Lung (tissue), 17 donors: ENCODE measurements at places on chromosomes 2 and 18. TPM values are rescaled to one million over a fixed set of nuclear protein-coding genes. Genes with fewer than 3 reads are reported as not detected.

GRCh38 chr18:58606236-58606635 lies 22.7 kb downstream of the ALPK2 start:
- DNase-seq: no peak
- H3K27ac ChIP-seq: no peak overlapping the region
- H3K4me3 ChIP-seq: no peak overlapping the region
- H3K36me3 ChIP-seq: peaks cover 5% of the 10 kb centered on the region
- H3K4me1 ChIP-seq: peaks cover 3% of the 10 kb centered on the region

DNA sequence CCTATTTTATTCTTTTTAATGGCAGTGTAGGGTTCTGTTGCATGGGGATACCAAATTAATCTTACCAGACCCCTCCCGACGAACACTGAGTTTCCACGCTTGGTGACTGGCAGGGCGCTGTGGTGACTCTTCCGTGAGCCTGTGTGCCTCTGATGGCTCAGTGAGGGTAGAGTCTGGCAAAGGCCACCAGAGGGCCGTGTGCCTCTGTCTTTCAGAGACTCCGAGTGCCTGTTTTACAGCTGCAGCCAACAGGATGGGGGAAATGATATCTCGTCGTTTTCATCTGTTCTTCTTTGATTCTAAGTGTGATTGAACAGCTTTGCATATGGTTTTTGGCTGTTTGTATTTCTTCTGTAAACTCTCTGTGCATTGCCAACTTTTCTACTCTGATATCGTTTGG lies 99.8 kb downstream of the ZNF236 start:
- H3K27ac ChIP-seq: no peak overlapping the region
- peak; percentile 93 for DNase-seq
- H3K36me3 ChIP-seq: peaks cover 21% of the 10 kb centered on the region
- no peaks in the 10 kb centered on the region for H3K4me1 ChIP-seq

DNA sequence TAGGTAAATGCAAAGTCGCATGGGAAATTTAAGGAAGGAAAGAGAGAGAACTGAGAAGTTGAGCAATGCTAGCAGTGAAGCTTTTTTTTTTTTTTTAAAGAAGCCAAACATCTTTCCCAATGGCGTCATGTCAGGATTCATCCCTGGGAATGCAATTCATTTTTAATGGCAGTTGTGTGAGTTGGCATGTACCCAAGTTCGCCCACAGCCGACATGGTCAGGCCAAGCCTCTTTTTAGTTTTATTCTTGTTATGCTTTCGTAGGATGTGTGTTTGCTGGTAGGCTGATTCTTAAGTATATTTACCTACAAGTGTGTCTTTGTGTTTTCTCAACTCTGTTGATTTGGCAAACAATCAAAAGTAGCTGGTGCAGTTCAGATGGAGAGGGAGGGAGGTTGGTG lies 127.6 kb upstream of the ITGA6 start:
- H3K4me3 ChIP-seq: no peak overlapping the region
- DNase-seq: peak; percentile 28
- H3K27me3 ChIP-seq: no peaks in the 10 kb centered on the region
- H3K36me3 ChIP-seq: no peaks in the 10 kb centered on the region
- H3K27ac ChIP-seq: no peak overlapping the region

DNA sequence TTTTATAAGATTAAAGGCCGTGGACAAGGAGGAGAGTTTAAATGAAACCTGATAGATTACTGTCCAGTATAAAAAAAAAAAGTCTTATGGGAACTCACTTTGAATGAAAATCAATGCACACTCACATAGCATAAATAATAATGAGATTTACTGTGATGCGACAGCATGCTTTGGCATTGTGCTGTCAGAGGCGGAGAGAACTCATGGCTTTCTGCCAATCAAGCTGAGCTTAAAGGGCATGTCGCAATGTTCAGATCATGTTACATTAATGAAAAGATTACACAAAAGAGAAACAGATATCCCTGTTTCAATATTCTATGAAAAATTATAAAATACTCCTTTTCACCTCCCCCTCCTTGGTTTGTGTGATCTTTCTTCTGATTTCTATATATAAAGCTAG lies 310.8 kb downstream of the ERBB4 start:
- peak; percentile 73 for DNase-seq
- H3K4me1 ChIP-seq: no peaks in the 10 kb centered on the region
- H3K36me3 ChIP-seq: no peaks in the 10 kb centered on the region
- no peak overlapping the region for H3K27ac ChIP-seq
- no peak overlapping the region for H3K4me3 ChIP-seq
- peaks cover 4% of the 10 kb centered on the region for H3K27me3 ChIP-seq

DNA sequence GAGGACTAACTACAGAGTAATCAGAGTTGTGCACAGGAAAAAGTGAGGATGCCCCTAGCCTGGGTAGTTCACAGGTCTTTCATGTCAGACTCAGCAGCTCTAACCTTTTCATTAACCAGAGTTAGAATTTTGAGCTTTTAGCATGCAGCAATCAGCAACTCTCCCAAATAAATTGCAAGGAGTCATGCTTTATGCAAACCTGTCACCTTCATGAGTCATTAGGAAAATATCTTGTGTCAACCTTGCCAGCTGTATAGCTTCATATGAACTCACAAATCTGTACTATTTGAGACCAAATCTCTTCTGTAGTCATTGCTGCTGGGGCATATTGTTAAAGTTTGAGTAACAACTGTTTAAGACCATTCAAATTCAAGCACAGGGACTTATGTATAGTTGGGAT lies 382.3 kb upstream of the NT5C1B start:
- DNase-seq: no peak
- no peak overlapping the region for H3K27ac ChIP-seq
- H3K4me1 ChIP-seq: peaks cover 27% of the 10 kb centered on the region
- no peaks in the 10 kb centered on the region for H3K27me3 ChIP-seq
- no peaks in the 10 kb centered on the region for H3K36me3 ChIP-seq

GRCh38 chr2:62281663-62282062 lies 85.7 kb downstream of the B3GNT2 start:
- peak; percentile 33 for DNase-seq
- no peaks in the 10 kb centered on the region for H3K27me3 ChIP-seq
- no peak overlapping the region for H3K27ac ChIP-seq
- H3K36me3 ChIP-seq: no peaks in the 10 kb centered on the region
- no peaks in the 10 kb centered on the region for H3K4me1 ChIP-seq

DNA sequence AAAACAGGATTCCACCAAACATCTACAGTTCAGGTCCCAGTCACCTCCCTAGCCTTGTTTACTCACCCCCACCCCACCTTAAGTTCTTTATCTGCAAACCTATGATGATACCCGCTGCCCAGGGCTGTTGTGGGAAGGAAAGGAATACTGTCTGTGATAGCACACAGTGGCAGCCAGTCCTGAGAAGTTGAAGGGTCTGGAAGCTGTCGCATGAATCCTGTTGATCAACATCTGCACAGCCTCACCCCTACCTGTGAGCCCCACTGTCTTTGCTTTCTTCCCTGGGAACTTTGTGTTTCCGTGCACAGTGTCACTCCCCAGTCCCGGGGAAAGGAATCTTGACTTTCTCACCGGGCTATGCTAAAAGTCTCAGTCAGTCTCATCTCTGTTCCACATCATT lies 160.7 kb upstream of the EPAS1 start:
- DNase-seq: no peak
- no peaks in the 10 kb centered on the region for H3K36me3 ChIP-seq
- H3K27ac ChIP-seq: peak overlapping the region; percentile 89
- H3K27me3 ChIP-seq: no peaks in the 10 kb centered on the region

DNA sequence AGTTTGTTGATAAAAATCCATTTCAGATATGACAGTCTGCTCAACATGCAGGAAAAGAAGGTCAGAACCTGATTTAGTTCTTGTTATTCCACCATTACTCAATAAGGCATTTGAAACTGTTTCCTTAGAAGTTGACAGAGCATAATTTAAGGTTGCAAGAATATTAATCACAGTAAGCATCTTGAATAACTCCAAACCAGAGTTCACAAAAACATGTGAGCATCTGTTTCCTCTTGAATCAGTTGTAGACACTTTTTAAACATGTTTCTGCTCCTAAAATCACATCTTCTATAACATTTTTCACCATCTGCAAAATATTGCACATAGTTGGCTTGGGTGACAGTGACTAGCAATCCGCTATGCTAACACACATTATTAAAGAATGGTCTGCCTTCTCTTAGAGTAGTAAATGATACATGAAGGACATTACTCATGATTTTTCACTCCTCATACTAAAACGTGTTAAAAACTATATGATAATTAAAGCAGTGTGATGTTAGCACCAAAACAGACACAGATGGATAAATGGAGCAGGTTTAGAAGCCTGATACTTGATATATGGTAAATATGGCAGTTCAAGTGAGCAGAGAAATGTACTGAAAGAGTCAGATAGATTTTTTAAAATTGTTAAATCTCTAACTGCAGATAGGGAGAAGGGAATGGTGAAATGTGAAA lies 30.3 kb downstream of the AKAIN1 start:
- H3K4me1 ChIP-seq: no peaks in the 10 kb centered on the region
- H3K27ac ChIP-seq: no peak overlapping the region

- DNase-seq: no peak
- no peaks in the 10 kb centered on the region for H3K36me3 ChIP-seq
- H3K27me3 ChIP-seq: no peaks in the 10 kb centered on the region
- H3K4me1 ChIP-seq: no peaks in the 10 kb centered on the region
- no peak overlapping the region for H3K4me3 ChIP-seq
Observed at GRCh38 chr2:857937-858336, 92.7 kb upstream of the SNTG2 start.

GRCh38 chr2:218826791-218827190 lies 4.8 kb downstream of the PRKAG3 start:
- H3K36me3 ChIP-seq: no peaks in the 10 kb centered on the region
- DNase-seq: no peak
- H3K27ac ChIP-seq: no peak overlapping the region
- peaks cover 2% of the 10 kb centered on the region for H3K27me3 ChIP-seq
- no peaks in the 10 kb centered on the region for H3K4me1 ChIP-seq

- no peak overlapping the region for H3K4me3 ChIP-seq
- no peaks in the 10 kb centered on the region for H3K4me1 ChIP-seq
- DNase-seq: peak; percentile 59
- H3K36me3 ChIP-seq: peaks cover 21% of the 10 kb centered on the region
- H3K27ac ChIP-seq: no peak overlapping the region
Observed at GRCh38 chr2:239106314-239106908, 258.5 kb downstream of the TWIST2 start.

GRCh38 chr2:59033661-59034060 lies 792.5 kb upstream of the FANCL start:
- H3K27me3 ChIP-seq: no peaks in the 10 kb centered on the region
- no peak overlapping the region for H3K4me3 ChIP-seq
- H3K4me1 ChIP-seq: no peaks in the 10 kb centered on the region
- no peak for DNase-seq

DNA sequence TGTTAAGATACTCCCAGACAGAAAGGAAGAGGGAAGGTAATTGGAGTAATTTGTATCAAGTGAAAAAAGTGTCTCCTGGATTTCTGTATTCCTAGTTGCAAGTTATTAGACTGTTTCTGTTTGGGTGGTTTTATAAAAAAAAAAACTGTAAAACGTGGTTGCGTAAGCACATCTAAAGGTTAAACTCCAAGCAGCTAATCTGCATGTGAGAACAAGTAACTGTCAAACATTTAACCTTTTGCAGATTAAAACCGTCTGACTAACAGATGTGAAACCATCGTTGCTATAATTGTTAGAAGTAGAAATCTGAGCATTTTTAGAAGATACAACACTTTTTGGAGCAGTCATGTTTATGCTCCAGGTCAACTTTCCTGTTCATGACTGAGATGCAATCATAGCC lies 72.3 kb downstream of the AFF3 start:
- no peaks in the 10 kb centered on the region for H3K27me3 ChIP-seq
- H3K27ac ChIP-seq: peak overlapping the region; percentile 5
- peaks cover 24% of the 10 kb centered on the region for H3K4me1 ChIP-seq
- H3K36me3 ChIP-seq: peaks cover 4% of the 10 kb centered on the region

GRCh38 chr18:63322908-63323634 lies 3.5 kb upstream of the BCL2 start:
- no peaks in the 10 kb centered on the region for H3K36me3 ChIP-seq
- H3K4me1 ChIP-seq: peaks cover 4% of the 10 kb centered on the region
- no peak overlapping the region for H3K27ac ChIP-seq
- no peak overlapping the region for H3K4me3 ChIP-seq
- H3K27me3 ChIP-seq: no peaks in the 10 kb centered on the region

DNA sequence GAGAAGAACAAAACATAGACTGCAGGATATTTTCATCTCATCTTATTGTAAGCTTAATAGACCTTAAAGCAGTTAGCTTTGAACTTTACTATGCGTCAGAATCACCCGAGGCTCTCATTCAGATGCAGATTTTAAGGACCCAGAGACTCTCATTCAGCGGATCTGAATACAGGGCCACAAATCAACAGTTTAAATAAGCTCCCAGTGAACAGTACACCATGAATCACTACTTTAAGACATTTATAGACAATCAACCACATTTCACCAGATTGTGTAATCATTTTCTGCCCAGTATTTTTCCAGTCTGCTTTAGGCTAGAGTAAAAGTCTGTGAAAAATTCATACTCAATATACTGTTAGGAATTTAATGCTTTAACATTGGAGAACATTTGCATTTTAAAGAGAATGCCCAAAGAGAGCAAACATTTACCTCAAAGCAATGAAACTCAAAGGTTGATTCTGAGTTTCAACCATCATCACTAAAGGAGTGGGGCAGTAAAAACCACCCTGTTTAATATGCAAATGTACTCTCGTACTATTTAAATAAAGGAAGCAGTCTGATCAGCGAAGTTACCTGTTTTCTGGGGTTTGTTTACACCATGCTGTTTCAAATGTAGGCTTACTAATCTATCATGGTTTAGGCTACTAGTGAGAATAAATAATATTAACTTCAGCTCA lies 11.0 kb upstream of the ALPK2 start:
- no peak overlapping the region for H3K4me3 ChIP-seq
- H3K36me3 ChIP-seq: no peaks in the 10 kb centered on the region
- DNase-seq: no peak
- no peak overlapping the region for H3K27ac ChIP-seq
- no peaks in the 10 kb centered on the region for H3K27me3 ChIP-seq
- H3K4me1 ChIP-seq: no peaks in the 10 kb centered on the region

DNA sequence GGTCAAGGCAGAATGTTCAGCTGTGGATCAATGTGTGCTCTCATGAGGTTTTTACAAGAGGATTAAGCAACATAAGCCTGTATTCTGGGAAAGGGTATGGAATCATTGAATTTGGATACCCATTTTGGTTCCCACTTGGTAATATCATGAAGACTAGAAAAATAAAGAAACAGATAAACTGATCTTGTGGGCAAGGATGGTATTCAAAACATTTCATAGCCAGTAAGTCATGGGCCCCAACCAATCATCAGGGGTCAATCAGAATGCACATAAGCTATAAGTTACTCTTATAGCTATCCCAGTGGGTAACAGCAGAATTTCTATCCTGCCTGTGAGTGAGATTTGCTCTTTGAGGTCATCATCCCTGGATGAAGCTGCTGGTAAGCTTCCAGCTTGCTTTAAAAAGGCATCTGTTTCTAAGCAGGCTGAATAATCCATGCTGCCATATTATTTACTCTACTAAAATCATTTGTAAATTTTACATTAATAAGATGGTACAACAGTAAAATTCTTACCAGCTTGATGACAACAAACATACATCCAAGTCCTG lies 291.2 kb downstream of the RAD51AP2 start:
- H3K27me3 ChIP-seq: no peaks in the 10 kb centered on the region
- DNase-seq: no peak
- no peaks in the 10 kb centered on the region for H3K36me3 ChIP-seq
- no peak overlapping the region for H3K27ac ChIP-seq

GRCh38 chr2:24774373-24774772 lies 18.8 kb downstream of the PTRHD1 start:
- peaks cover 9% of the 10 kb centered on the region for H3K36me3 ChIP-seq
- H3K27me3 ChIP-seq: no peaks in the 10 kb centered on the region
- H3K4me3 ChIP-seq: no peak overlapping the region
- H3K27ac ChIP-seq: no peak overlapping the region

IL1RN gene
- total RNA-seq: 15.2 TPM

REV1 gene
- total RNA-seq: 165 TPM

NETO1 gene
- total RNA-seq: not detected

AKAIN1 gene
- not detected for total RNA-seq

LRRTM4 gene
- total RNA-seq: 1.2 TPM

DOK6 gene
- 4.2 TPM for total RNA-seq

HOXD8 gene
- total RNA-seq: 1.6 TPM

PSMA8 gene
- not detected for total RNA-seq

GAREM2 gene
- 1.2 TPM for total RNA-seq

SUCLG1 gene
- total RNA-seq: 87.4 TPM

DES gene
- 23.9 TPM for total RNA-seq
